CD4-positive, alpha-beta T cell treated with Interleukin-6 at 100 ng/mL for 8 hours (primary cell): ENCODE measurements at places on chromosomes 1 and 21.

- DNase-seq: no peak
Measured at GRCh38 chr1:187409341-187409740, 580.6 kb downstream of the PLA2G4A start.

- no peak for DNase-seq
Measured at GRCh38 chr1:207808322-207808705, 56.5 kb downstream of the CD46 start.

DNA sequence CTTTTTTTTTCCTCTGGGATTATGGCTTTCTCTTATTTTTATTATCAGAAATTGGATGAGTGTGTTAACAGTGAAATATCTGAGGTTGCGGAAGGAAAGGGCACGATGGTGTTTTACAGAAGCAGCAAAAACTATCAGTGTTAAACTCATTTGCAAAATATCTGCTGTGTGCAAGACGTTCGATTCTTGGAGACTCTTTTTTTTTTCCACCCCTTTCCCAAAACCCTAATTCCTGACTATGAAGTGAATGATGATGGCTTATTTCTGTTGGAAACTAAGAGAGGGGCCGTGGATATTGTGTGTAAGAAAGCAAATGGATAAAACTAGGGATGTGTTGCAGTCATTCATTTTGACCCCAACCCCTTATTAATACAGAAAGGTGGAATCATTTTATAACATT is 677 bp downstream of the NCAM2 start:
- DNase-seq: no peak

GRCh38 chr1:234963904-234964702 is 164.5 kb downstream of the TOMM20 start:
- no peak for DNase-seq

- DNase-seq: no peak
Measured at GRCh38 chr1:154657556-154657955, 49.6 kb upstream of the ADAR start.

DNA sequence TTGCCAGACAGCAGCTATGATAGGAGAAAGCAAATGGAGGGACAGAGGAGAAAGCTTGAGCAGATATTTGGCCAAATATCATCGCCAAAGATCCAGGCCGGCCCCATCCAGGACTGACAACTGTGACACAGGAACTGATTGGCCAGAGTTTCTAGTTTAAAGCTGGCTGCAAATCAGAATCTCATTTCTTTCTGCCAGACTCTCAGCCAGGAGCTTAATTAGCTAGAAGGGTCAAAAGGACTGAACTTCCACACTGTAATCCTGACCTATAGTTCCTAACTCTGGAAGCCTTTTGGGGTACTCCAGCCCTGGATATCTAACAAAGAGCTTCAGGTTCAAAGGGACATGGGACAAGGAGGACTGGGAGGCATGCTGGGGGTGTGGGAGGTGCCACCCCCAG is 106.7 kb upstream of the GNG12 start:
- no peak for DNase-seq

GRCh38 chr1:59179673-59180072 is 117.2 kb upstream of the FGGY start:
- no peak for DNase-seq

- no peak for DNase-seq
Measured at GRCh38 chr1:159532922-159533321, 2.9 kb downstream of the OR10J5 start.

GRCh38 chr1:91818713-91818975 is 67.3 kb downstream of the TGFBR3 start:
- DNase-seq: no peak

DNA sequence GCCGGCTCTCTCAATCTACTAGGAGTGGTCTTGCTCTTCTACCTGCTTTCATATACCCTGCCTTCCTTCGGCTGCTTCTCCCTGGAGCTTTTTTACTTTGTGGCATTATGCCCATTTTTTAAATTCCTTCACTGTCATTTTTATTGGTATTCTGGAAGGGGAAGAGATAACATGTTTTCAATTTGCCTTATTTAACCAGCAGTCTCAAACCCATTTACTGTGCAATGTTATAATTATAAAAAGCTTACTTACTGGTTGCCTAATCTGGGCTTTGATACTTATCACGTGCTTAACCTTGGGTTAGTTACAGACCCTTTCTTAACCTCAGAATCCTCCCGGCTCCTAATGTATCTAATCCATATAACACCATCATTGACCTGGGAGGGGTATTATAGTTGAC is 128.1 kb downstream of the SIPA1L2 start:
- DNase-seq: no peak

GRCh38 chr21:17427157-17427556 is 85.7 kb upstream of the CXADR start:
- DNase-seq: no peak

DNA sequence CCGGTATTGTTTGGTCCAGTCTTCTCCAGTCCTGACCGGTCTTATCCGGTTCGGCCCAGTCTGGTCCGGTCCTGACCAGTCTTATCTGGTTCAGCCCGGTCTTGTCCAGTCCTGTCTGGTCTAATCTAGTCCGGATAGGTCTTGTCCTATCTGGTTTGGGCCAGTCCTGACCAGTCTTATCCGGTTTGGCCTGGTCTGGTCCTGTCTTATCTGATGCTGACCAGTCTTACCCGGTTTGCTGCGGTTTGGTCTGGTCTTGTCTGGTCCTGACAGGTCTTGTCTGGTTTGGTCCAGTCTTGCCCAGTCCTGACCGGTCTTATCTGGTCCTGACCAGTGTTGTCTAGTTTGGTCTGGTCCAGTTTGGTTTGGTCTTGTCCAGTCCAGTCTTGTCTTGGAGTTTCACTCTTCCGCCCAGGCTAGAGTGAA is 30.1 kb downstream of the DHX9 start:
- DNase-seq: no peak
